Esophagus muscularis mucosa (tissue), 4 donors: ENCODE measurements at places on chromosomes 5 and 9. TPM values are rescaled to one million over a fixed set of nuclear protein-coding genes. Genes with fewer than 3 reads are reported as not detected.

- no peak for DNase-seq
Measured at GRCh38 chr5:179868541-179868940, 9.9 kb upstream of the MRNIP start.

Gene MYO10
- 8.0 TPM for total RNA-seq

Gene PCDHB12
- 3.3 TPM for total RNA-seq

DNA sequence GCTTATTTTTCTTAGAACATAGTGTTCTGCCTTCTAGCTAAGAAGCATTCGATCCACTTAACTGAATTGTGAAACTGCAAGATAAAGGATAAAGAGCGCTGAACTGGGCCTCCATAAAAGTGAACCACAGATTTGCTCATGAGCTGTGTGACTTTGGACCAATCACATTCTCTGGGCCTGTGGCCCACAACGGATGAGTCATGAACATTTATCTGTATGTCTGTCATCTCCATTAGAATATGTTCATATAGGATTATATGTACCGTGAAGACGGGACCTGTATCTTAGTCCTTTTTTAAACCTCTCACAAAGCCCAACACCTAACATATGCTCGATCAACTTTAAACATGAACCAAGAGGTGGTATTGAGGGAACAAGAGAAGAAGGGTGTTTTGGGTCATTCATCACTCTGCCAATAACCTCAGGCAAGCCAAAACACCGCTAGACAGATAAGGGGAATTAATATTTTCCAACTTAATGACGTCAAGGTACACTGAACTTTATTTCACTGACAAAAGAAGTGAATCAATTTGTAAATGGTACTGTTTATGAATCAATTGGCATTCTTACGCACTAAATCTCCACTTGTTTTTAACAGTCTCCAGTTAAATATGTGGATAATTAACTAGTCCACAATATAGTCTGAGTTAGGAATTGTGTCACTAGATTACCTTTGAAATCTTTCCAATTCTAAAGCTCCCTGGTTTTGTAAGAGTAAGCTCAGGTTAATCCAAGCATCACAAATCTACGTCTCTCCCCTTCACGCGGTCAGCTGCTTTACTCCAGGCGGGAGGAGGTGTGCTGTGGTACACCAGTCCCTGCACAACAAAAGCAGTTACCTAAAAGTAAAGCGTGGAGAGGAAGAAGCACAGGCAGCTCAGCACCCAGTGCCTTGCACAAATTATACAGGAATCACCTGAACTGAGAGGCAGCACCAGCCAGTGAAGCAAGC, 1.6 kb downstream of the TMEM245 start:
- DNase-seq: no peak

- no peak for DNase-seq
Measured at GRCh38 chr5:32990593-32991420, 279.7 kb downstream of the NPR3 start.

DNA sequence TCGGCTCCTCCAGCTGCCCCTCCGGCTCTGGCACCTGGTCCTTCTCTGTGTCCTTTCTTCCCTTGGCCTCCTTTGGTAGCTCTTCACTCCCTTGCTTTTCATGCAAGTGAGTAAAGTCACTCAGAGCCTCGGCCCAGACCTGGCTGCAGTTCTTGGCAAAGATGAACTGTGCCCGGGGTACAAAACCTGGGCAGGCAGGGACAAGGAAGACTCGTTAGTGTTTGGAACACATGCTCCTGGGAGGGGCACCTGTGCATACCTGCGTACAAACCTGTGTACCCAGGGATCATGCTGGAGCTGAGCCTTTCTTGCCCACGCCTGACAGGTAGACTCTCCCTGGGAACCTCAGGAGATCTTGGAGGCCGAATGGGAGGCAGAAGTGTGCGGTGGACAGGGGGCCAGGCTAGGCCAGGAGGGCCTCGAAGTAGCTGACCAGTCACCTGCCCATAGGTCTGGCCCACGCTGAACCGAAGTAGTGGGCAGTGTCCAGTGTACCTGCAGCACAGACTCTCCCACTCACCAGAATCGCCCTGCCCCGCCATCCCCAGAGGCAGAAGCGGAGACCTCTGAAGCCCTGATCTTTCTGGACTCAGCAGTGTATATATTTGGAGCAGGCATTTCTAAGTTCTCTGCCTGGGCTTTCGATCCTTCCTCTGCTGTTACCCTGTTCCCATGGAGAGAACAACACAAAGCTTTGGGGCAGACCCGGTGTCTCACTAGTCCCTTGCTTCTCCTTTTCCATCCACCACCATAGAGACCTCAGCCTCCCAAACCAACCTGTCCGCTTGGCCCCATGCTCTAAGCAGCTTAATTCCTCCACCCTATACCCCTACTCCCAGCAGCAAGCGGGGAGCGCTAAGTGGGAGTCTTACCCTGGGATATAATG, 41.9 kb upstream of the TESK1 start:
- DNase-seq: no peak

DNA sequence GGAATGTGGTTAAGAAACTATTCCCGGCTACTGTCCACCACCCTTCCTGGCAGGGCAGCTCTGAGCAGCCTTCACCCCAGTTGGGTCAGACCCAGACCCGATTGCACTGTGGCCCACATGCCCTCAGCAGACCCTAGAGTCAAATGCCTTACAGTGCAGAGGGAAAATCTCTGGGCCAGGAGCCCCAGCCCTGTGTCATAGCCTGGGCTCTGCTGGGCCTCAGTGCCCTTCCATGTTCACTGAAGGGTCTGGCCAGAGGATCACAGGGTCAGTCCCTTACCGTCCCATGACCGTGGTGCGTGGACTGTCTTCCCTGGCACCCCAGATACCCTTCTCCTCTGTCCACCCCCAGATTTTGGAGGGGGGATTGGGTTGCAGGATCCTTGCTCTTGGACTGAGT, 73.5 kb upstream of the COL5A1 start:
- peak; percentile 90 for DNase-seq

GRCh38 chr5:157086751-157087359, 22.0 kb downstream of the HAVCR2 start:
- DNase-seq: no peak

- DNase-seq: no peak
Measured at GRCh38 chr5:137705106-137705505, 30.8 kb downstream of the KLHL3 start.

DNA sequence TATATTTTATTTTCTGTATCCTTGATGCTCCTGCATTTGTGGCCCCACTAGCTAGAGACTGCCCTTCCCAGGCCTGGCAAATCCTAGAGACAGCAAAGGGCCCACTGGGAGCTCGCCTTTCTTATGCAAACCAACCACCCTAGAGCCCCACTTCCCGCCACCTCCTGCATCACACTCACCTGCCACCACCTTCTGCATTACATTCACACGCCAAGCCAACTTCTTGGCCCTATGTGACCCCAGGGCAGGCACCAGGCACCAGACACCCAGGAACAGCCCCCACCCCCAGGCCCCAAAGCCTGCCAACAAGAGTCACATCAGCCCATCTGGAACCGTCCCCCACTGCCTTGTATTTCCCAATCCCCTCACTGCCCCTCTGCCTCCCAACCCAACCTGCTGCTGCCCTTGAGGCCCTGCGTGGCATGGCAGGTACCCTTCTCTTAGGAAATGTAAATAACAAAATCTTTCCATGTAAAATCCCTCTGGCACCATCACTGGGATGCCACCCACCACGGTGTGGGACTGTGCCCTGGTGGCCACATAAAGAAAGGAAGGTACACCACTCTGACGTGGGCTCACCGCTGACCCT, 22.0 kb downstream of the ROR2 start:
- no peak for DNase-seq

Gene ZFP37
- 2.1 TPM for total RNA-seq

DNA sequence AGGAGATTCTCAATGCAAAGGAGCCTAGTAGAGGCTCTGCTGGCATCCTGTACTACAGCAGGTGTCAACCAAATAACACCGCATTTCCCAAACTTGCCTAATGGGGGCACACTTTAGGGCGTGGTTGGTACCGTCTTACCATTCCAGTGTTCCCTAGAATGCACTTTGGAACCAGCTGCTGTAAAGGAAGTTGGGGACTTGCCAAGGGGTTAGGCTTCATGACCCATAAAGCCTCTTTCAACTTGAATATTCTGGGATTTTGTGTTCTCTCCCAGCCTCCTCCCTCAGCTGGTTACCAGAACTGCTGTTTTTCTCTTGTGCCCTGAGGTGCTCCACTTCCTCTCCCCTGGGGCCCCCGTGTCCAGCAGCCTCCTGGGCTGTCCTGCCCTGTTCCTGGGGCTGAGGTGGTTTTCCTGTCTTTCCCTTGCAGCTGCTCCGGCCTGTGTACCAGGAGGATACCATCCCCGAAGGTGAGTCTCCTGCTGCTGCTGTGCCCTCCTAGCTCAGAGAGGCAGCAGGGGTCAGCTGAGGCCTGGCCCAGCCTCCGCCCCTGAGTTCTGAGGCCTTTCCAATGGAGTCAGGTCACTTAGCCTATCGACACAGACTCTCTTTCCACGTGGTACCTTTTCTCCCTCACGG, 44.7 kb downstream of the RGS3 start:
- DNase-seq: no peak

DNA sequence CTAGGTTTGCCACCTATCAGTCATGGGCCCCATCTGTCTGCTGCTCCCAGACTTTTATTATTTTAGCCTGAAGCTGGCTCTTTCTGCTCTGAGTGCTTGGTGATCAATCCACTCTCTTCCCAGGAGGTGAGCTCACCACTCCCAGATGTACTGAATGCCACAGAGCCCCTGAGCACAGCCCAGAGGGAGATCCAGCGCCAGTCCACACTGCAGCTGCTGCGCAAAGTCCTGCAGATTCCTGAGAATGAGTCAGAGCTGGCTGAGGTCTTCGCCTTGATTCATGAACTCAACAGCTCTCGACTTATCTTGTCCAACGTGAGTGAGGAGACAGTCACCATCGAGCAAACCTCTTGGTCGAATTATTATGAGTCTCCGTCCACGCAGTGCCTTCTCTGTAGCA, 36.0 kb downstream of the HMGXB3 start:
- DNase-seq: no peak

GRCh38 chr9:83642793-83643192, 19.9 kb downstream of the IDNK start:
- no peak for DNase-seq

- DNase-seq: no peak
Measured at GRCh38 chr9:4299005-4299795, 668 bp downstream of the GLIS3 start.

Gene PCA3
- total RNA-seq: 1.0 TPM

GRCh38 chr5:116037236-116037822, 5.1 kb downstream of the ARL14EPL start:
- no peak for DNase-seq

DNA sequence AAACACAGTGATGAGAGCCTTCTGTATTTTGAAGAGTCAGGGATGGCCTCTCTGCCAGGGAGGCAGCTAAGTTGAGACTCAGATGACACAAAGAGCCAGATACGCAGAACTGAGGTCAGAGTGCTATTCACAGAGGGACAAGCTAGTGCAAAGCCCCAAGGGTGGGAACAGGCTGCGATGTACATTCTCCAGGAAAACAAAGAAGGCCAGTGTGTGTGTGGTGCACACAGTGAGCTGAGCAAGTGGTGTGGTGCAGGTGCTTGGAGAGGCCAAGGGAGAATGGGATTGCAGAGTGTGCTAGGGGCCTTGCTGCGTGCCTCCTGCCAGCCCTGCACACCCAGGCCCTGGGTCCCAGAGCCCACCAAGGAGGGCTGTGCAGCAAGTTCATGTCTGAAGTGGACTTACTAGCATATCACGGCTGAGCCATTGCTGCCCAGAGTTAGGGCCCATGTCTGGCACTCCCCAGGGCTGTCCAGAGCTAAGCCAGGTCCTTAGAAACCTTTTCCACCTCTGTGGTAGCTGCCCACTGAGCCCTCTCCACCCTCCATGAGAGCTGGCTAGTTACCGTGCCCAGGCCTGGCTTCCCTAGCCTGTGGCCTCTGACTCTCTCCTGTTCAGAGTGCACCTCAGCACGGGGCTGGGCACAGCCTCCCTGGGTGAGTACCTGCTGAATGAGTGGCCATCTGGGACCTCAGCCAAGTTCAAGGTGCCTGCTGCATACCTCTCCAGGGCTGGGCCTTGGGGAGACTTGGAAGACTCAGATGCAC, 9.3 kb downstream of the SLC25A48 start:
- DNase-seq: no peak

DNA sequence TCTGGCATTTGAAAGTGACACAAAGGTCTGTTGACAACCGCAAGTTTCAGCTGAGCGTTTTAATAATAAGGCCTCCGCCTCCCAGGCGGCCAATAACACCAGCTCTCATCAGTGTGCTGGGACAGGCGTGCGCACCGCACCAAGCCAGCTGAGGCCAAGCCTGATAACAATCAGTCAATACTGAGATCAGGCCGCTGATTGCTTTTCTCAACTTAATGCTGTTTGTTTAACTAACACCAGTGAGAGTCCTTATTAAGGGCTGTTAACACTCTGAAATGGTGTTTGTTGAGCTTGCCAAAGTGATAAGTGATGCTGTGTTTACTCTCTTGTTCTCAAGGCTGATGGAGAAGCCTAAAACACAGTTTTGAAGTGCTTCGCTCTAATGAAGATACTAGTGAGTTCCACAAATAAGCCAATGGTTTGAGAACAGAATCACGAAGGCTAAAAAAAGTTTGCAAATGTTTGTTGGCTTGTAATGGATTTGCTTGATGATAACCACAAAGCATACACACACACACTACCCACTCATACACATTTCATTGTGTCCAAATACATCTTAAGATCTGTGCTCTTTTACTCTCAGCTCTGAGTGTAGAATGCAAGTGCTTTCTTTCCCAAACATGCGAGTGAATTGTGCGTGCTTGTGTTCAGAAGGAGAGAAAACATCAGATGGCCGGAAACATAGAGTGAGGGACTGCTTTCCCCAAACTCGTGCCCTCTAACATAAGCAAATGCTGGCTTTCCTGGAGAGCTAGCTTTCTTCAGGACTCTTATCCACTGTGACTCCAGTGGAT, 330.4 kb upstream of the KLF4 start:
- DNase-seq: no peak
